D721Med (cell line): ENCODE measurements at places on chromosomes 3 and 15.
A peak's percentile ranks its signal among the peaks of the same experiment; 100 is the strongest.

- no peak for DNase-seq
These were observed 2.4 kb downstream of the PML start for GRCh38 chr15:73996939-73997338.

DNA sequence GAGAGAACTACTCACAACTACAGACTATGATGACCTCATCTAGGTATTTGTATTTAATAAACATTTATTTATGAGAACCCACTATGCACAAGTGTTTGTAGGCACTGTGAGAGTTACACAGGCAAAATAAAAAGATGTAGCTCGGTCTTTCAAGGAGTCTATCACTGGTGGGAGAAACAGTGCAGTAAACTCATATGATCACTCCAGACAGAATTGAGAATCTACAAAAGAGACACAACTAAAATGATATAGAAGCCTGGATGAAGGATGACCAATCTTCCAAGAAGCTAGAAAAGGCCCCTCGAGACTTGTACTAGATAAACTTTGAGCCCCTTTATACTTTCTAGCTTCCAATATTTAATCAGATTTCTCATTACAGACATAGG lies 70.2 kb upstream of the ZBTB20 start:
- no peak for DNase-seq

DNA sequence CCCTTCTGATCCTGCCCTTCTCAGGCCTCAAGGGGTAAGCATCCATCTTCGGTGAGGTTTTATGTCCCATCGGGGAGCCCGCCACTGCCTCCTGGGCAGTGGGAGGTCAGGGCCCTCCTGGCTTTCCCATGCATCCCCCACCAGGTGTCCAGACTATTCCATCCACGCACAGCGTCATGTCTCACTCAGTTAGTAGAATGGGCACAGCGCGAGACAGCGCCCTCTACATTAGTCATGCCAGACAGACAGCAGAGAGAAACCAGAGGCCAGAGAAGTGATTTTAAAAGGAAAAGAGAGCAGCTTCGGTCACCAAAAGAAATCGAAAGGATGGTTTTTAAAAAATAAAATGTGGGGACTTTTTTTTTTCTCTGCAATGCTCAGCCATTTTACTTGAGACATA lies 49.8 kb downstream of the ZDHHC3 start:
- DNase-seq = no peak

GRCh38 chr15:63487076-63487757 lies 17.2 kb upstream of the USP3 start:
- peak; percentile 59 for DNase-seq

DNA sequence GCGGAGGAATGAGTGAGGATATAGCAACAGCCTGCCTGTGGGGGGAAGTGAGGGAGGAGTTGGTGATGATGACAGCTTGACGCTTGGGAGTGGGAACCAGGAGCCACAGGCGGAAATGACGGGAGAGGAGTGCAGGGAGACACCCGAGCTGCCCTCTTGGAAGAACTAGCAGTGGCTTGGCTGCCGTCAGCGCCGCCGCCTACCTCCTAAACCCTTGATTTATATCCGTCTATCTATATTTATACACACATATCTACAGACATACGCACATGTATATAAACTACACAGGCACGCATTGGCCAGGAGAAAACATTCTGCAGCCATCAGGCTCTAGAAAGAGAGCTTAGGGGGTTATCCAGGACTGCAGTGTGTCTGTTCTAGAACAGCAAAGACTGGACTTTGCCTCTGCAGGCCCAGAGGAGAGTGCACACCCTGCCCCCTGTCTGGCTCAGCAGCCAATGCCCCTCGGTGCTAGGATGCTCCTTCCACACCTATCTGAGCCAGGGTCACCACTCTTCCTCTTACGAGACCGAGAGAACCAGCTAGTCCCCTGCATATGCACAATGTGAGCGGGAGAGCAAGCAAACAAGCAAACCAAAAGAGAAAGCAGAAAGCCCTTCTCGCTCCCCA lies 45.3 kb upstream of the MAGEF1 start:
- no peak for DNase-seq

GRCh38 chr15:49023354-49023753 lies 22.9 kb downstream of the SECISBP2L start:
- DNase-seq = no peak

GRCh38 chr15:90201130-90201943 lies at the start of gene SEMA4B:
Gene SEMA4B, plus strand, starts transcription at chr15:90201330. Its CDS starts 249 bp downstream, at chr15:90201579.
- peak; percentile 84 for DNase-seq

- DNase-seq = no peak
These were observed 32.2 kb upstream of the SGO1 start for GRCh38 chr3:20218215-20218614.

GRCh38 chr3:134802428-134803050 lies 7.5 kb downstream of the EPHB1 start:
- no peak for DNase-seq

DNA sequence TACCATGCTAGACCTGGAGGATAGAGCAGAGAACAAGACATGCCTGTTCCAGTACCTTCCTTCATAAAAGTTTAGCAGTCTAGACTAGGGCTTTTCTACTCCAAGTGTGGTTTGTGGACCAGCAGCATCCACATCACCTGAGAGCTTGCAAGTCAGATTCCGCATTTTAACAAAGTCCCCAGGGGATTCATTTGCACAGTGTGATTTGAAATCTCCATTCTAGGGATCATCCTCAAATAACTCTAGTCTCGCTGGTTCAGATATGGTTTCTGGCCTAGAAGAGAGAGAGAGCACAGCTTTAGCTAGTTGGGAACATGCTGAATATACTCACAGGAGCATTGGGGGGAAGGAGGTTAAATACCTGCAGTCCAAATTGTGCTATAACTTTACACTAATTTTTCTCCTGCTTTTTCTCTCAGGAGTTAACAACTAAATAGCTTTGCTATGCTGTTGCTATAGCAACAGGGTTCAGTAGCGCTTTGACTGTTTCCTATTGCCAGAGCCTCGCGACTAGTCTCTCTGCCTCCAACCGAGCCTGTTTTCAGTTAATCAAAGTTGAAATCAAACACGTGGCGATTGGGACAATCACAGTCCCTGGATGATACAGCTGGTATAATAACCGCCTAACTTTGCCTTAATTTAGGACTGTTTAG lies 64.0 kb upstream of the RASGRF1 start:
- DNase-seq = no peak

GRCh38 chr15:48759921-48760320 lies 50.9 kb downstream of the CEP152 start:
- DNase-seq = no peak

DNA sequence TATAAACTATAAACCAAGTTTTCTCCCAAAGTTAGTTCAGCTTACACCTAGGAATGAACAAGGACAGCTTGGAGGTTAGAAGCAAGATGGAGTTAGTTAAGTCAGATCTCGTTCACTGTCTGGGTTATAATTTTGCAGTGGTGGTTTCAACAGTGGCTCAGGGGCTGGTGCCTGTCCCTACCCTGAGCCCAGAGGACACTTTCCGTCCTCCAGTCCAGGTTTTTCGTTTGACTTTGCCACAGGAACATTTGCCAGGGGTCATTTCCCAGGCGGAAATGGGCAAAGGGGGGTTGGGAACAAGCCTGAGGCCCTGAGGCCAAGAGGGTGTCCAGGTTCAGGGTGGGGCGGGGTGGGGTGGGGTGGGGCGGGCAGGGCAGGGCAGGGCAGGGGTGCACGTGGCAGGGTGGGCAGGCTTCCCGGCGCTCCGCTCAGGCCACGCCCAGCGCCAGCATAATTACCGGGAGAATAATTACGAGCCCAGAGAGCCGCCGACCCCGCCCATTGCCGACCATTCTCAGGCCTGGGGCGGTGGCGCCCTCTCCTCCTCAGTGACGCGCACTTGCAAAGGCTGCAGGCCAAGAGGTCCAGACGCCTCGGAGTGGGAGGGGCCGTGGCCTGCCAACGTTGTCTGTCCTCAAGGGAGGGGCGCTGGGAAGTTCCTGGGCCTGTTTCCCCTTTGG lies 70.4 kb downstream of the KLF13 start:
- DNase-seq = no peak

- no peak for DNase-seq
These were observed 22.4 kb upstream of the ALDH1A2 start for GRCh38 chr15:58087871-58088270.
